T-cell (primary cell): ENCODE measurements at places on chromosomes 11 and 22. TPM values are rescaled to one million over a fixed set of nuclear protein-coding genes. Genes with fewer than 3 reads are reported as not detected.

DNA sequence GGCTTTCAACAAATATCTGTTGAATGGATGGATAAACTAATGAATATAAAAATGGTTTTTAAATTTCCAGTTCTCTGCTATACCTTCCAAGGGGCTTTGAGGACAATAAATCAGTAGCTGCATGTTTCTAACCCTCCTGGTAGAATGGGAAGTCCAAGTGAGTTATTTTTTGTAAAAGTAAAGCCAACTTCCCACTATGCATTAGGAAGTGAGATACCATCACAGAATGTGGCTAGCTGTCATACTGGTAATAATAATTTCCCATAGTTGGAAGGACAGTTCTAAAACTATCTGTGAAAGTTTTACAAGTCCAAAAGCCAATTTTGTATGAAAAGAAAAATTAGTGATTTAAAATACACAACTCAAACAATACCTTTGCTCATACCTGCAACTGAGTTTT, 50.0 kb downstream of the TMEM123 start:
- DNase-seq: no peak
- H3K27me3 ChIP-seq: no peaks in the 10 kb centered on the region
- peaks cover 55% of the 10 kb centered on the region for H3K36me3 ChIP-seq
- H3K27ac ChIP-seq: no peak overlapping the region
- H3K4me1 ChIP-seq: peaks cover 11% of the 10 kb centered on the region

DNA sequence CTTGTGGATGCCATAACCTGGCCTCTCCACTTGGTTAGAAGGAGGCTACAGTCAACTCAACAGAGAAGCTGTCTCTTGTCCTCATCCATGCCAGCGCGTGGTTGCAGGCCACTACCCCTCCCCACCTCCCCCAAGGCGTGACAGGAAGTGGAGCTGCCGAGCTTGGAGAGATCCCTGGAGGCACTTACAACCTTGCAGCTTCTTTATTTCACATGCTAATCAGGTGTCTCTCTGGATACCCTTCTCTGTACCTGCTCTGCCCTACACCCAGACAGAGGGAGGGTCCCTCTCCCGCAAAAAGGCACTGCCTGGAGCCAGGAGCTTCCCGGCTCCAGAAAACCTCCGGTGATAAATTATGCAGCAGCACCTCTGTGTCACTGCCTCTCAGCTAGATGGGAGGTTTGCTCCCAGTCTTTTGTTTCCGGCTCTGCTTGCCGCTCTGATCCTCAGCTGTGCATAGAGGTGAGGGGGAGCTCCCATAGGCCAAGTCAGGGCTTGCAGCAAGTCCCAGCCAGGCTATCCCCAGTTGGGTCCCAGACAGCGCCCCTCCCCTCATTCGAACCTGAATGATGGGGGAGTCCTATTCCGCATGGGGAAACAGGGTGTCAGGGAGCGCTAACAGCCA, 5.7 kb downstream of the LRP4 start:
- no peak overlapping the region for H3K27ac ChIP-seq
- H3K4me3 ChIP-seq: no peak overlapping the region
- H3K27me3 ChIP-seq: peaks cover 54% of the 10 kb centered on the region
- DNase-seq: no peak
- no peaks in the 10 kb centered on the region for H3K36me3 ChIP-seq
- H3K4me1 ChIP-seq: peaks cover 15% of the 10 kb centered on the region

- no peaks in the 10 kb centered on the region for H3K27me3 ChIP-seq
- no peak overlapping the region for H3K27ac ChIP-seq
- no peaks in the 10 kb centered on the region for H3K4me1 ChIP-seq
- no peak overlapping the region for H3K4me3 ChIP-seq
- no peak for DNase-seq
- no peaks in the 10 kb centered on the region for H3K36me3 ChIP-seq
These were observed 90.3 kb downstream of the ZBTB16 start for GRCh38 chr11:114149689-114150407.

DNA sequence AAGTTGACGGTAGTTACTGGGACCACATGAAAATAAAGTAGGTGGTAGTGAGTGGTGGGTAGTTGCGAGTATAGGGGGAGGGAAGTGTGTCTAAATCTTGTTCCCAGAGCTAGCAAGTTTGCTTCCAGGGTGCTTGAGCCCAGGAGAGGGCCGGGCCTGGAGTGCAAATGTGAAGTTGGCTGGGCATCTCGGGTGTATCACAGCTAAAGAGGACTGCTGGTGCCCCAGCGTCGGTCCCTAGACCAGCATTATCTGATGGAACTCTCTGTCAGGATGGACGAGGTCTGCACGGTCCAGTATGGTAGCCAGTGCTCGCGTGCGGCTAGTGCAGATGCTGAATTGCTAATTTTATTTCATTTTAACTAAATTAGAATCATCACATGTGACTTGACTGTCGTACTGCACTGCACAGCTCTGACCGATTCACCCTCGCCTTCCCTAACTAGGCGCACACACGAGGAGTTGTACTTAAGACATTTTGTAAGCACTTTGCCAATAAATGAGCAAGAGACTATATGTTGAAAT, 75.4 kb downstream of the ARHGAP8 start:
- no peaks in the 10 kb centered on the region for H3K4me1 ChIP-seq
- H3K27ac ChIP-seq: no peak overlapping the region
- H3K4me3 ChIP-seq: no peak overlapping the region

- peaks cover 39% of the 10 kb centered on the region for H3K36me3 ChIP-seq
- H3K4me1 ChIP-seq: peaks cover 77% of the 10 kb centered on the region
- no peak overlapping the region for H3K4me3 ChIP-seq
- H3K27ac ChIP-seq: peak overlapping the region; percentile 81
These were observed 7.2 kb downstream of the SUN2 start for GRCh38 chr22:38748487-38749136.

DNA sequence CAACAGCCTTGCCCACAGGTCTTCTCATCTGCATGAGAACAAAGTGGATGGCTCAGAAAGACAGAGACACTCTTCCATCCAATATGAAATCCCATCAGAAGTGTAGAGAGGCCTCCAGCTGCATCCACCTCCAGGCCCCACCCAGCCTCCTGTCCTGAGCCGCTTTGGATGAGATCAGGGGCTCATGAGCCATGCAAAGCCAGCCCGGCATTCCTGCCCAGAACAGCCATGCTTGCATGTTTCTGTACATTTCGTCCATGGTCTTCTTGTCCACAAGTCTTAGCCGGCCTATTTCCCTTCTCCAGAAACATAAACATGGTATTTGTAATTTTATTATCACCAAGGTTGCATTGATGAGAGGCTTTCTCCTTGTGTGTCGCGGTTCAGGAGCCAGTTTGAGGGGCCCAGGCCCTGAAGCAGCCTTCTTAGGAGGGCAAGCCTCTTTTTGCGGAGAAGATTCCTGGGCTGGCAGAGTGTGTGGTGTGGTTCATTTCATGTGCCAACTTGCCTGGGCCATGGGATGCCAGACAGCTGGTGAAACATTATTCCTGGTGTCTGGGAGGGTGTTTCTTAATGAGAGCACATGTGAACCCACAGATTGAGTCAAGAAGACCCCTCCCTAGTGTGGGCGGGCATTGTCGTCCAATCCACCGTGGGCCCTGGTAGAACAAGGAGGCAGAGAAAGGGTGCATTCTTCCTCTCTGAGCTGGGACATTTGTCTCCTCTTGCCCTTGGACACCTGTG, 928.9 kb downstream of the TBC1D22A start:
- no peak for DNase-seq
- H3K36me3 ChIP-seq: no peaks in the 10 kb centered on the region
- no peaks in the 10 kb centered on the region for H3K4me1 ChIP-seq

- H3K27me3 ChIP-seq: peaks cover 16% of the 10 kb centered on the region
- H3K36me3 ChIP-seq: no peaks in the 10 kb centered on the region
- H3K4me1 ChIP-seq: no peaks in the 10 kb centered on the region
- no peak overlapping the region for H3K27ac ChIP-seq
- no peak overlapping the region for H3K4me3 ChIP-seq
These were observed 79.0 kb downstream of the TTC28 start for GRCh38 chr22:28600546-28601143.

DNA sequence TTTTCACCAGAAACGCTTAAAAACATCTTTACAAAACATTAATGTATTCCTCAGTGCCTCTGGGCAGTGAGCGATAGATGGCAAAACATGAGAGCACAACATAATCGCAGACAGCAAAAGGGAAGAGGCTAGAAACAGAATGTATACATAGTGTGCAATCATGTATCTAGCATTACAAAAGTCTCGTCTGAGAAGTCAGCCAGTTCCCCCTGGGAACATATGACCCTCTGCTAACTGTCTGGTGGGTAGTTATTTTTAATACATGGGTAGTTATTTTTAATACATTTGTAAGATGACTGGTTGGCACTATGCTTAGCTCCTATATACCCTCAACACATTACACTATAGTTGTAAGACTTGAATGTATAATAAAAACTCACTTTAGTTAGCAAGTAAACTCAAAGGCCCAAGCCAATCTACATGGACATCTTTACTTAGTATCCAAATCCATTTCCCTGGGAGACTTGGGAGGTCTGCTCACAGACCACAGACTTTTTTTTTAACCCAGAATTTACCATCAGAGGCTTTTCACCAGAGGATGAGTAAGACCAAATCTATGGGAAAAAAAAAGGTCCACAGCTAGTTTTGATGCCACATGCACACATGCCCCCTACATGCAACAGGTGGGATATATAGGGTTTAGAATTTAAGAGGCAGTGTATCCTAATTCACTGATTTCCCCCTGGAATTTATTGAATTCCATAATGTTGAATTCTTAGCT, 71.7 kb downstream of the AMBRA1 start:
- DNase-seq: no peak
- H3K27me3 ChIP-seq: no peaks in the 10 kb centered on the region
- no peak overlapping the region for H3K27ac ChIP-seq
- no peaks in the 10 kb centered on the region for H3K4me1 ChIP-seq
- no peaks in the 10 kb centered on the region for H3K36me3 ChIP-seq

The QSER1 gene
- 11.9 TPM for total RNA-seq

The HPX gene
- 2.5 TPM for total RNA-seq

GRCh38 chr11:30000986-30001750, 15.7 kb downstream of the KCNA4 start:
- H3K36me3 ChIP-seq: no peaks in the 10 kb centered on the region
- no peak overlapping the region for H3K27ac ChIP-seq
- H3K27me3 ChIP-seq: no peaks in the 10 kb centered on the region
- H3K4me3 ChIP-seq: no peak overlapping the region

DNA sequence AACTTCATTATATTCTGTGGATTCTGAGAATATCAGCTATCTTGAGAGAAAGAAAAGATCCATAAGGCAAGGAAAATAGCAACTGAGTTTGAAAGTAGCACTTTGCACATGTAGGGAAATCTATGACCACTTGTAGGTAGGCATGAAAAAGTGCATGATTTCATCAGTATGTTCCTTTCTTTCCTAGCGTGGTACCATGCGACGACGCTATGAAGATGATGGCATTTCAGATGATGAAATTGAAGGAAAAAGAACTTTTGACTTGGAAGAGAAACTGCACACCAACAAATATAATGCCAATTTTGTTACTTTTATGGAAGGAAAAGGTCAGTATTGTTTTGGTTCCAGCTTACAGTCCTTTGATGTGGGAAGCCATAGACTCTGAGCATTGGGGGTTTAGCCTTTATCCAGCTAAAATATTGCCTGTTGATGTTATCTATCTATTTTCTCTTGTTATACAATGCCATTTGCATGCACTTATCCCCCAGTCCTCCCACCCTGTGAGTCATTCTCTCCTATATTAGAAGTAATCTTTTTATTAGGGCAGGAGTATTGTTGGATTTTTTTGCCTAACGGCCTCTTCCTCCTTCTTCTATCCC, 60.9 kb downstream of the KDM2A start:
- H3K36me3 ChIP-seq: peaks cover 7% of the 10 kb centered on the region
- no peak overlapping the region for H3K4me3 ChIP-seq
- no peaks in the 10 kb centered on the region for H3K27me3 ChIP-seq
- no peaks in the 10 kb centered on the region for H3K4me1 ChIP-seq

DNA sequence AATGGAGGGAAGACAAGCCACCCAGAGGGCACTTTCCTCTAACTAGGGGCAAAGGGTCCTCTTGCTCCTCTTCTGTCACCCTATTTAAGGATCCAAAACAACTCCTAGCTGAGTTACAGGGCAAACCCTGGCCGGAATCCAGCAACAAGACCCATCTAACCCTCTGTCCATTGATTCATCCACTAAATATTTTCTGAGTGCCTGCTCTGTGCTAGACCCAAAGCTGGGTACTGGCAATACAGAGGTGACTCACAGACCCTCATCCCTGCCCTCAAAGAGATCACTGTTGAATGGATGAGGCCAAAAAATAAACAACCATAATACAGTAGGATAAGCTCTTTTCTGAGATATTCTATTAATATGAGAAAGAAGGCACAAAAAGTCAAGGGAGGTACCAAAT, 4.3 kb upstream of the GALNT18 start:
- no peaks in the 10 kb centered on the region for H3K36me3 ChIP-seq
- no peak overlapping the region for H3K4me3 ChIP-seq

The ABTB2 gene
- total RNA-seq: 0.50 TPM

DNA sequence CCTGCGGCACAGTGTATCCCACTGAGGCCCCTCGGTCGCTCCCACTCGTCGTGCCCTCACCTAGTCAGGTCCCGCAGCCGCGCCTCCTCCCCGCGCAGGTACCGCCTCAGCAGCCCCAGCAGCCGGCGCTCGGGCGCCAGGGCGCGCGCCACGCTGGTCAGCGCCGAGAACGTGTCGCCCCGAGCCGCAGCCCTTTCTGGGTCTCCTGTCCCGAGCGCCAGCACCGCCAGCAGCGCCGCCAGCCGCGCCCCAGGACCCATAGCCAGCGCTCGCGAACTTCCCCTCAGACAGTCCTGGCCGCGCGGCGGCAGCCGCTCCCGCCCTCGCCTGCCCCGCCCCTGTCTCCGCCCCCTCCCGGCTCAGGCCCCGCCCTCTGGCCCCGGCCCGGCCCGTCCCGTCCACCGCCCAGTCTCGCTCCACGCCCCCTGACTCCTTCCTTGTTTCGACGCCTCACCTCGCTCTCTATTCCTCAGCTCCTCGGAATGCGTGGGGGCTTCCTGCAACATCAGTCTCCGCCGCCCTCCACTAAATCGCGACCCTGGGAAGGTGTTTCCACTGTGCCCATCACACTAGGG, at the start of gene P4HA3:
Gene P4HA3 (minus strand): TSS at position 289 of the 575 bp plus-strand sequence. CDS start 29 bp downstream, at position 260.
- H3K4me1 ChIP-seq: peaks cover 6% of the 10 kb centered on the region
- no peaks in the 10 kb centered on the region for H3K36me3 ChIP-seq
- peak; percentile 22 for DNase-seq
- H3K27me3 ChIP-seq: peaks cover 5% of the 10 kb centered on the region
- H3K4me3 ChIP-seq: peak within 1 kb of the TSS; percentile 5

GRCh38 chr11:119380160-119380826, 1.2 kb downstream of the USP2 start:
- DNase-seq: no peak
- H3K27ac ChIP-seq: no peak overlapping the region
- no peak overlapping the region for H3K4me3 ChIP-seq
- H3K4me1 ChIP-seq: peaks cover 20% of the 10 kb centered on the region

DNA sequence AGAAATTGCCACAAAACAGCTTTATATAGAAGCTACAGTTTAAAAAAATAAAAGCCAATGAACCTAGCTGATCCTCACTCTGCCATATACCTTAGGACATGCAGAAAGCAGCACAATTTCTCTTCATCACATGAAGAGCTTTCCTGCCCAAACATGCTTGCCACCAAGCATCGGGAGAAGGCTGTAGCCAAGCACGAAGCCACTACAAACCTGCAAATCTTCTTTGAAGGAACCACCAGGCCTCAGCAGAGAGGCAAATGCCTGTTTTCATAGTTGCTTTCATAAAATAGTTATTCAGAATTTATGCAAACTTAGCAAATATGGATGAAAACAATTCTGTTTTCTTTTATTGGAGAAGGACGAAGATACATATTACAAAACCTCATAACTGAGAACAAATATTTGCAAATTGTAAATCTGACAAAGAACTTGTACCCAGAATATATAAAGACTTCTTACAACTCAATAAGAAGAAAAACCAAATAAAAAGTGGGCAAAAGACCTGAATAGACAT, 100.3 kb downstream of the RBFOX2 start:
- no peak for DNase-seq
- H3K4me3 ChIP-seq: no peak overlapping the region
- no peaks in the 10 kb centered on the region for H3K4me1 ChIP-seq
- H3K36me3 ChIP-seq: no peaks in the 10 kb centered on the region
- no peak overlapping the region for H3K27ac ChIP-seq

The KCNK4 gene
- total RNA-seq: 0.22 TPM
